Activated CD4-positive, alpha-beta T cell treated with anti-CD3 and anti-CD28 coated beads, Interleukin-2, amount 10 ng/mL, durations not matched to agents 7 days and 5 days (primary cell): ENCODE measurements at places on chromosomes 2 and 18. TPM values are rescaled to one million over a fixed set of nuclear protein-coding genes. Genes with fewer than 3 reads are reported as not detected.

DNA sequence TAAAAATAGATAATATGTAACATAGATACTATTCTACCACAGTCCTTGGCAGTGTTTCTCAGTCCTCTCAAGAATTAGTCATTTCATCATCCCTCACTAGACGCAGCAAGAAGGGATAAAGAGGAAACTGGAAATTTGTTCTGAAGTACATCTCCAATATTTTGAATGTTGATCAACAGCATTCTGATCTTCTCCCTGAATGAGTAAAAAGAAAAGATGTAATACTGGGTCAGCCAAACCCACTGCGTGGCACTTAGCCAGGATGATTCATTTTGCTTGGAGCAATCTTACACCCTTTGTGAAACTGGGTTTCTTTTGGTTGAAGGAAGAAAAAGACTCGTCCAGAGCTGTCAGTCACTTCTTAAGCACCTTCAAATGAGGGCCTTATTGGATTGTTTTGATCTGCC is 54.1 kb downstream of the TAF1B start:
- H3K4me1 ChIP-seq = peaks cover 29% of the 10 kb centered on the region
- peaks cover 6% of the 10 kb centered on the region for H3K36me3 ChIP-seq
- H3K4me3 ChIP-seq = no peak overlapping the region
- no peak for DNase-seq

ALK gene
- not detected for total RNA-seq

GRCh38 chr2:8406271-8406670 is 275.6 kb upstream of the ID2 start:
- peaks cover 20% of the 10 kb centered on the region for H3K4me1 ChIP-seq
- no peaks in the 10 kb centered on the region for H3K36me3 ChIP-seq
- no peak for DNase-seq
- no peaks in the 10 kb centered on the region for H3K27me3 ChIP-seq
- H3K27ac ChIP-seq = no peak overlapping the region

SPP2 gene
- not detected for total RNA-seq

DNA sequence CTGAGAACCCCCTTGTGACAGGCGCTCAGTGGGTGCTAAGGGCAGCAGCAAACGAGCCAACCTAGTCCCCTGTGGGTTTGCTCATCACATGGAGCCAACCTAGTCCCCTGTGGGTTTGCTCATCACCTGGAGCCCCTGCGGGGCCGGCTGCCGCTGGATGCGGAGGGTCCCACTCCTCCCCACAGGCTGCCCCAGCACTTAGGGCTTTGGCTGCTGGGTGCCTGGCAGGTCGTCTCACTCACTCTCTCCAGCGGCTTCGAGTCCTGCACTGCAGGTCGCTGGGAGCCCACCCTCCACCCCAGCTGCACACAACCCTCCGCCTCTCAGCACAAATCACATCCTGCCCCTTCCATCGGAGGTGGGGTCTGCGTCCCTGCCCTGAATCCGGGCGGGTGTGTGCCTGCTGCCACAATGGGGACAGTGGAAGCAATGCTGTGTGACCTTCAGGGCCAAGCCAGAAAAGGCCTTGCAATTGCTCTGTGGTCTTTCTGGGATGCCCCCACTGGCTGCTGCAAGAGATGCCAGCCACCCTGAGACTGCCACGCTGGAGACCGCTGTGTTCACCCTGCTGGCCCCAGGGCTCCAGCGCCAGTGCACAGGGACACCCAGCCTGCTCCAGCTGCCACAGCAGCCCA is 248.1 kb upstream of the SALL3 start:
- H3K4me1 ChIP-seq = no peaks in the 10 kb centered on the region
- H3K27ac ChIP-seq = no peak overlapping the region
- H3K27me3 ChIP-seq = no peaks in the 10 kb centered on the region
- no peak overlapping the region for H3K4me3 ChIP-seq
- no peaks in the 10 kb centered on the region for H3K36me3 ChIP-seq

RFX8 gene
- 2.8 TPM for total RNA-seq

DNA sequence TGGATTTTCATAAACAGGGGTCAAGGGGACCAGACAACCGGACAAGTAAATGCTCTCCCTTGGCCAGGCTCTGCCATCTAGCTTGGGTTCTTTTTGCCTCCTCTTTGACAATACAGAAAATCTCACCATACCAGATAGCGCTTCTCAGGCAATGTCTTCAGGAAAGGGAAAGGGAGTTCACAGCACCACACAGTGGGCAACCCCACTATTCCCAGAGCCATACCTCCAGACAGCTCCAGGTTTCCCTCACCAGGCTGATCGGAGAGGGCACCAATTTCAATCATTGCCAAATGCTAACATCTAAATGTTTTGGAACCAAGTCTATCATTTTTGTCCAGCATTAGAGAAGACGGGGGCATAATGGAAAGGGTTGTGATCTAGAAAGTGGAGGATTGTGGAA is 28.1 kb downstream of the CCDC68 start:
- no peaks in the 10 kb centered on the region for H3K4me1 ChIP-seq
- no peaks in the 10 kb centered on the region for H3K36me3 ChIP-seq
- H3K27ac ChIP-seq = no peak overlapping the region

PLEKHH2 gene
- 0.40 TPM for total RNA-seq

REG1B gene
- total RNA-seq = not detected

SLC23A3 gene
- total RNA-seq = 2.8 TPM

GRCh38 chr2:50647381-50647780 is 384.6 kb downstream of the NRXN1 start:
- no peak overlapping the region for H3K27ac ChIP-seq
- no peaks in the 10 kb centered on the region for H3K4me1 ChIP-seq
- no peak for DNase-seq
- H3K36me3 ChIP-seq = no peaks in the 10 kb centered on the region

RUFY4 gene
- total RNA-seq = 2.1 TPM

DNA sequence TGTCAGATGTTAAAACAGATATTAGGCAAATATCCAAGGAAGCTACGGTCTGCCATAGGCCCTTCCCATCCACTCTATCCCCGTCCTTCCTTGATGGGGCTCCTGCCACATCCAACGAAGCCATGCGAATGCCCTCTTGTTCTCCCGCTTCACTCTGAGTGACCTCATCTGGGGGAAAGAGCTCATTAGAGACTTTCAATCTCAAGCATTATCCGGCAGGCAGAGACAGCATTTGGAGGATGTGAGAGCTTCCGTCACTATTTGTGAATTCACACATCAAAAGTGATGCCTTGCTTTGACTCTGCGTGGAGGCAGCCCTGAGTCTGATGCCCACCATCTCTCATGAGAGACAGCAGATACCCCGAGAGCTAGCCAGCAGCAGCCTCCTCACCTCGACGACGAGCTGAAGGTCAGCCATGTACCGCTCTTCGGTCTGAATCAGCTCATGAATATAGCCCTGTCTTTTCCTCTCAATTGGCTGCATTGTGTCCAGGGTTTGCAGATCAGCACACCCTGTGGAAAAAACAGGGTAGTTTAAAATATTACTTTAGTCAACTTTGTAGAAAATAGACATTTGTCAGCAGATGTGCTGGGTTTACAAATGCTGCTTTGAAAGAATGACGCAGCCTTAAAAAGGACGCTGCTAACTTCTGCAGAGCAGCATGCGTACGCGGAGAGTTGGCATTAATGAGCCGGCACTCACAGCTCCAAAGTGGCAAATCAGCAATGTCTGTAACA is 45.9 kb downstream of the FAM228A start:
- H3K4me1 ChIP-seq = no peaks in the 10 kb centered on the region
- H3K4me3 ChIP-seq = no peak overlapping the region
- H3K27ac ChIP-seq = no peak overlapping the region
- H3K36me3 ChIP-seq = peaks cover 11% of the 10 kb centered on the region

- no peak overlapping the region for H3K4me3 ChIP-seq
- H3K27me3 ChIP-seq = no peaks in the 10 kb centered on the region
- H3K27ac ChIP-seq = no peak overlapping the region
- no peaks in the 10 kb centered on the region for H3K36me3 ChIP-seq
- no peaks in the 10 kb centered on the region for H3K4me1 ChIP-seq
These were observed 164.4 kb upstream of the VRK2 start for GRCh38 chr2:57881998-57882888.

- no peak overlapping the region for H3K27ac ChIP-seq
- H3K4me3 ChIP-seq = no peak overlapping the region
- peaks cover 10% of the 10 kb centered on the region for H3K4me1 ChIP-seq
- H3K36me3 ChIP-seq = peaks cover 10% of the 10 kb centered on the region
- H3K27me3 ChIP-seq = no peaks in the 10 kb centered on the region
These were observed 145.2 kb downstream of the DTNB start for GRCh38 chr2:25528173-25528572.

- peaks cover 79% of the 10 kb centered on the region for H3K27me3 ChIP-seq
- H3K4me1 ChIP-seq = peaks cover 24% of the 10 kb centered on the region
- no peak for DNase-seq
- H3K4me3 ChIP-seq = peak overlapping the region; percentile 46
- peaks cover 3% of the 10 kb centered on the region for H3K36me3 ChIP-seq
These were observed 11.8 kb downstream of the TBR1 start for GRCh38 chr2:161427664-161428587.

CERKL gene
- not detected for total RNA-seq

- H3K4me1 ChIP-seq = peaks cover 91% of the 10 kb centered on the region
- peak overlapping the region; percentile 76 for H3K4me3 ChIP-seq
- DNase-seq = peak; percentile 77
- peaks cover 3% of the 10 kb centered on the region for H3K27me3 ChIP-seq
- peaks cover 29% of the 10 kb centered on the region for H3K36me3 ChIP-seq
These were observed 35.5 kb downstream of the ITGA6 start for GRCh38 chr2:172462849-172463381.

DLX1 gene
- total RNA-seq = not detected

TANK gene
- total RNA-seq = 74.1 TPM

TMEM37 gene
- total RNA-seq = not detected

GRCh38 chr18:23279931-23280330 is 144.6 kb downstream of the CABLES1 start:
- peaks cover 13% of the 10 kb centered on the region for H3K36me3 ChIP-seq
- peaks cover 2% of the 10 kb centered on the region for H3K4me1 ChIP-seq
- H3K4me3 ChIP-seq = no peak overlapping the region
- H3K27me3 ChIP-seq = no peaks in the 10 kb centered on the region
- DNase-seq = no peak

GRCh38 chr2:24621779-24622538 is 130.9 kb downstream of the NCOA1 start:
- no peaks in the 10 kb centered on the region for H3K36me3 ChIP-seq
- no peak overlapping the region for H3K4me3 ChIP-seq
- H3K27ac ChIP-seq = no peak overlapping the region
- no peak for DNase-seq
- H3K4me1 ChIP-seq = no peaks in the 10 kb centered on the region
- no peaks in the 10 kb centered on the region for H3K27me3 ChIP-seq

DNA sequence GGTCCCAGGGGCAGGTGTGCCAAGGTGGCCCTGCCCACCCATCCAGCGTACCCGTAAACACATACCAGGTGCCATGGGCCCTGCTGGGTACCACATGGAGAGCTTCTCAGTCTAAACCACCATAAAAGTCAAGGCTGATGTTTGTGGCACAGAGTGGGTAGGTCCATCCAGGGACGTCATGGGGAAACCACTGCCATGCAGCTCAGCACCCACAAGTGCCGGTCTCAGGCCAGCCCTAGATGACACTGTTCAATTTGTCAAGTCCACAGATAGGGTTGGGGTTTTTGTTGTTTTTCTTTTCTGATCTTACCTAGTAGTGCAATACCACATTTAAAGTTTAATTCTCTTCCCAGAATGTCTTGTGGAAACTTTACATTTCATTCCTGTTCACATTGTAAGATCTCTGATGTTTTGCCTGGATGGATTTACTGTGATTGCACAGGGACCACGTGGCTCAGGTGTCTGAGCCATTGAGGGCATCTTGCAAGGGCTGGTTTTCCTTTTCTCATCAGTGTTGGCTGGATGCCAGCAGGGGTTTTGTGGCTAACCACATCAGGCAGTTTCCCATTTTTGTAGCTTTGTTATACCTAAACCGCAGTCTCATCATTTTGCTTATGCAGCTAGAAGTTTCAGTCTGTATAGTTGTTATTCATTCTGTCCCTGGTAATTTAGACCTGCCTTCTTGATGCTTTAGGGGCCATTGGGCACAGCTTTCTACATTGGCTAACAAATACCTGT is 64.7 kb downstream of the STK25 start:
- peaks cover 34% of the 10 kb centered on the region for H3K4me1 ChIP-seq
- DNase-seq = peak; percentile 94
- H3K36me3 ChIP-seq = peaks cover 28% of the 10 kb centered on the region
- H3K27ac ChIP-seq = peak overlapping the region; percentile 1

DNA sequence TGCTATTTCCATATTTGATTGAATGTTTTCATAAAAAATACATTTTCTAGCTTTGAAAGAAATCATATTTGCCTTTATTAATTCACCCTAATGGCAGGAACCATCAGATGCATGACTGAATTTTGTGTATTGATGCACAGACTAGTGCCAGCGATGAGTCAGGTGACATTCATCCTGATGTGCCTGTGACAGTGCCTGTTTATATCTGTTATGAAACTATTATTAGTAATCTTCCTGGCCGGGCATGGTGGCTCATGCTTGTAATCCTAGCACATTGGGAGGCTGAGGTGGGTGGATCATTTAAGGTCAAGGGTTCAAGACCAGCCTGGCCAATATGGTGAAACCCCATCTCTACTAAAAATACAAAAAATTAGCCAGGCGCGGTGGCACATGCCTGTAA is 170.0 kb downstream of the TSN start:
- H3K4me1 ChIP-seq = no peaks in the 10 kb centered on the region
- H3K27me3 ChIP-seq = no peaks in the 10 kb centered on the region
- no peaks in the 10 kb centered on the region for H3K36me3 ChIP-seq
- no peak overlapping the region for H3K27ac ChIP-seq

MAP2 gene
- total RNA-seq = not detected

DNA sequence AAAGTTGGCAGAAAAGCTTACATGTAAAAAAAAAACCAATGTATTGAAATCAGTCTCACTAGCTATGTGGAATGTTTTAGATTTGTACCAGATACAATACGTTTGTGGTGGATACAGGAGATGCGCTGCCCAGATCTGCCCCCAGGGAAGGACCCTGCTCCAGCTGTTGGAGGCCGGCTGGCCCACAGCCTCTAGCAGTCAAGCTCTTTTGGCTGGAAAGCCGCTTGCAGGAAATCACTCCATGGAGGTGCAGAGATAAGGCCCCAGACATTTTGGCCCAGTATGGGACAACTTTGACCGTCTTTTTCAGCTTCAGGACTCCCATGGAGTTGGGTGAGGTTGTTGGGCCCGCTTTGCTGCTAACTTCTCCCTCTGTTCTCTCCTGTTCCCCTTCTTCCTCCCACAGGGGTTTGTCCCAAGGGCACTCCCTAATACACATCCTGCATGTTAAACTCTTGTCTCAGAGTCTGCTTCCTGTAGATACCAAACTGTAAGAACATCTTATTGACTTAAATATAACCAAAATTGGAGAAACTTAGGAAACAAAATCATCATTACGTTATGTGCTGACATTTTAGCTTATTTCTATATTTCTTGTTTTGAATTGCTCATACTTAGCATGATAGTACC is 1.7 kb upstream of the QPCT start:
- peaks cover 14% of the 10 kb centered on the region for H3K4me1 ChIP-seq
- no peak overlapping the region for H3K4me3 ChIP-seq
- H3K36me3 ChIP-seq = no peaks in the 10 kb centered on the region
